ENCODE measurements at places on chromosomes 2 and 18. TPM values are rescaled to one million over a fixed set of nuclear protein-coding genes. Genes with fewer than 3 reads are reported as not detected.

Gene SIX2
- total RNA-seq, result 0.65 TPM

Gene IL37
- not detected for total RNA-seq

Gene C2orf92
- 1.2 TPM for total RNA-seq

Gene GREB1L
- total RNA-seq, result 8.0 TPM

Gene ZBTB14
- total RNA-seq, result 7.8 TPM

DNA sequence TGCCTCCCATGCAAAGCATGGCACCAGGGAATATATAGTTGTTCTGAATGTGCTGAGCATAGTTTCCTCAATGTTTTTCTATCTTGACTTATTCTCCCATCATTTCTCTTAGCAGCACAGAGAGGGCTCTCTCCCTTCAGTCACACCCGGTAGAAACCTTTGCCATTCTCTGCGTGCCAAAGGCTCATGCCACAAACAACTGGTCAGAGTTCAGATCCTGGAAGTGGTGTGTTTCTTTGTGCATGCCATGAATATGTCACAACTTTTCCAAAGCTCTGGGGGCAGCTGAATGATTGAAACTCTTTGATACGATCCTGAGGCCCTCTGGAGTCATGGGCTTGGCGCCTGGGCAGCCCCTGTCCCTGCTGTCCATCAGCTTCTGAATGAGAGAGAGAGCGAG lies 28.0 kb upstream of the EDAR start:
- no peak for DNase-seq

DNA sequence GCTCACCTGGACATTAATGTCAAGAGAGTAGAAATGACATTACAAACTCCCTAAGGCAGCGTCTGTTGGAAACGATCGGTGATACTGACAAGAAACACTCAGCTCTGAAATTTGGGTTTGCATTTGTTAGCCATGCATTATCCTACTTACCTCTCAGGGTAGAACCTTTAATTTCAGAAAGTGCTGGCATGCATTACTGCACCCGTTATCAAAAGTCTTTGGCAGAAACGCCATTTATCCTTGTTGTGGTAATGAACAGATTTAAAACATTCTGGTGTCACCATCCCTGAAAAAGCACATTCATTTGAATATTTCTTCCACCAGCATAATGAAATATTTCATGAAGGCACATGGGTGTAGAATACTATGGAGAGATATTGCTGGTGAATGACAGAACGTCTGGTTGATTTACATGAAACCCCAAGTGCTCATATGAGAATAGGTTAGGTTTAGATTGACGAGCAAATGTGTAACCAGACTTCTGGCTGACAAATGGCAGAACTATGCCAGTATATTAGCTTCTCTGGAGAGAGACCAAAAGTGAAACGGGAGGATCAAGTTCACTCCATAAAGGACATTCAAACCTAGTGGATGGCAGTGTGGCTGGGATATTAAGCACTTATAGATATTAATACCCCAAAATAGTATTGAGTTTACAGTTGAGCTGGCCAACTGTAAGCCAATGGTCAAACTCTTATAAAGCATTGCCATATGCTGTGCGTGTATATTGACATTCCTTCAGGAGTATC lies 53.5 kb upstream of the ITGB6 start:
- no peak for DNase-seq

DNA sequence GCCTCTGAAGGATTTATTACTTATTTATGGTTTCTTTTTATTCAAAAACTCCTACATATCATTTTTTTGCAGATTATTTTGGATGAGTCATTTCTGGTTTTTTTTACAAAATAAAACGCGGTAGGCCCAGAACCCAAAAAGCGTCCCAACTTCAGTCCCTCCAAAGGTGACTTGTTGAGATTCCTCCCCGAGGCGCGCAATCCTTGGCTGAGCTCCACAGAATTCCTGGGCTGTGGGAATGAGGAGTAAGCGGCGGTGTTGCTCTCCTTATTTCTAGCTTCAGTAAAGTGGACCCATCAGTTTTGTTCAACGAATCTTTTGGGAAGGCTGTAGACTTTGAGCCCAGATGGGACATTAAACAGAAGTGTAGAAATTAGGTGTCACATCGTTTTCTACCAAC lies 67.0 kb upstream of the RMP24 start:
- no peak for DNase-seq

GRCh38 chr2:215870986-215871385 lies 142.4 kb downstream of the MREG start:
- DNase-seq, result no peak

- DNase-seq, result no peak
Measured at GRCh38 chr2:105407946-105408743, 9.3 kb upstream of the FHL2 start.

DNA sequence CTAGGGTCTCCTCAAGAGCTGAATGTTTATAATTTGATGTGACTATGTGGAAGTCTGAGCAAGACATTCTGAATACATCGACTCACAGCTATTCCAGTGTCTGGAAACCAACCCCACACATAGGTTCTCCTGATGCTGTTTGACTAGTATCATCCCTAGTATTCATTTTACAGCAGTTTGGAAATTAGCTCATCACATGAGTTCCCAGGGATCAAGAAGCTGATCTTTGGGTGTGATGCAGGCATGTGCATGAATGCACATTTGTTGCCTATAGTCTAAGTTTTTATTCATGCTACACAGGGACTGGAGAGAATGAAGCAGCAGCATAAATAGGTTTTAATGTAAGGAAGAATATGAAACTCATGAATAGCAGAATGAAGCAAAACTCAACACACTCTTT lies 284.3 kb upstream of the SPRED2 start:
- no peak for DNase-seq

- no peak for DNase-seq
Measured at GRCh38 chr18:79975985-79976680, 11.7 kb downstream of the HSBP1L1 start.

DNA sequence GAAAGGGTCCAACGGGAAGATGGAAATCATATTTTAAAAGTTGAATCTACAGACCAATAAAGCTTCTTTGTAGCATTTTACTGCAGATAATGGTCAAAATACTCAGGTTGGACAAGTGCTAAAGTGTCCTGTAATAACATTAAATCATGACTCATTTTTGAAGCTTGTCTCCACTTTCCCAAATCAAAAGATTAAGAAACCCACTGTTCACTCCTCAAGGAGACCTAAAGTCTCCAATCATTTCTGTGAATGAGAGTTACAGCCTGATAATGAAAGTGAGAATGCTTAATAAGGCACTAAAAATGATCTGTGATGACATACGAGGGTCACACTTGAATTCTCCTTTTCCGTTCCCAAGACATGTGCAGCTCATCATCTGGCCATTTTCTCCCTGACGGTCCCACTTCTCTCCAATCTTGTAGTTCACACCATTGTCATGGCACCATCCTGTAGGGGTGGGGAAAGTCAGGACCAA lies 53.4 kb downstream of the ATIC start:
- DNase-seq, result no peak

All from Right ventricle myocardium superior (tissue), 1 donor.